ENCODE measurements at places on chromosomes 11 and 22. TPM values are rescaled to one million over a fixed set of nuclear protein-coding genes. Genes with fewer than 3 reads are reported as not detected.

Gene TYR
- total RNA-seq, result not detected

Gene C11orf65
- total RNA-seq, result 0.35 TPM

Gene DDX17
- total RNA-seq, result 217 TPM

Gene MAJIN
- total RNA-seq, result not detected

Gene CCDC73
- total RNA-seq, result not detected

Gene SGSM1
- under 0.01 TPM for total RNA-seq

Gene CHRDL2
- total RNA-seq, result not detected

Gene ZNF195
- 10.3 TPM for total RNA-seq

Gene ZNHIT2
- 7.5 TPM for total RNA-seq

Gene RNASEH2C
- 40.5 TPM for total RNA-seq

Gene OR10D3
- not detected for total RNA-seq

Gene ZNF408
- 6.2 TPM for total RNA-seq

Gene PSMD13
- 196 TPM for total RNA-seq

Gene GNAZ
- total RNA-seq, result 1.3 TPM

Gene WBP2NL
- total RNA-seq, result 0.23 TPM

Gene ANO5
- total RNA-seq, result under 0.01 TPM

Gene HBB
- total RNA-seq, result not detected

Gene MRGPRX3
- not detected for total RNA-seq

Gene NAV2
- 8.0 TPM for total RNA-seq

Gene NPTXR
- 0.60 TPM for total RNA-seq

Gene TUB
- total RNA-seq, result 12.6 TPM

Gene ACTN3
- under 0.01 TPM for total RNA-seq

Gene TMEM191C
- total RNA-seq, result 0.82 TPM

Gene FGF4
- not detected for total RNA-seq

Gene FGF19
- not detected for total RNA-seq

Gene ARHGAP20
- total RNA-seq, result 1.3 TPM

Gene EMID1
- 0.08 TPM for total RNA-seq

Gene MPEG1
- total RNA-seq, result not detected

Gene PPFIBP2
- 37.8 TPM for total RNA-seq

Gene SLC22A8
- not detected for total RNA-seq

Gene OR5B21
- not detected for total RNA-seq

Gene KLHL22
- 46.8 TPM for total RNA-seq

Gene HIPK3
- 56.7 TPM for total RNA-seq

Gene JAM3
- total RNA-seq, result 61.4 TPM

Gene OR2AT4
- not detected for total RNA-seq

Gene C11orf16
- total RNA-seq, result not detected

Gene CTR9
- 12.9 TPM for total RNA-seq

Gene DEUP1
- not detected for total RNA-seq

Gene PHF5A
- 59.8 TPM for total RNA-seq

Gene SPDYC
- total RNA-seq, result not detected
